Activated CD8-positive, alpha-beta memory T cell treated with anti-CD3 and anti-CD28 coated beads for 1 hour (primary cell): ENCODE measurements at places on chromosomes 4 and X.

DNA sequence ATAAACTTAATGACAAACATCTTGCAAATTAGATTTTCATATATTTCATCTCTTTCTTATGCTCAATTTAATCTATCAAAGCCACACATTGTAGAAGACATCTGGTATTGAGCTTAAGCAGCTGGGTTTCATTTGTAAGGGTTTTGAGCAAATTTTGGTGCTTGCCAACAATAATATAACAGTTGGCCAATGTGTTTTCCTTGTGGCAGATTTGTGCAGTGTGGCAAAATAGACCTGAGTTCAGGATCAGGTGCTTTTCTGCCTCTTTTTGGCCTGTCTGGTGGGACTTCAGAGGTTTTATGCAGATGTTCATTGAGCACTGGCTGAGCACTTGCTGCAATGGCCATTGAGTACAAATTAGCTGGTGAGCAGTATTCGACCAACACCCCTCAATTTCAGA lies 301.9 kb downstream of the BMPR1B start:
- DNase-seq, result no peak

DNA sequence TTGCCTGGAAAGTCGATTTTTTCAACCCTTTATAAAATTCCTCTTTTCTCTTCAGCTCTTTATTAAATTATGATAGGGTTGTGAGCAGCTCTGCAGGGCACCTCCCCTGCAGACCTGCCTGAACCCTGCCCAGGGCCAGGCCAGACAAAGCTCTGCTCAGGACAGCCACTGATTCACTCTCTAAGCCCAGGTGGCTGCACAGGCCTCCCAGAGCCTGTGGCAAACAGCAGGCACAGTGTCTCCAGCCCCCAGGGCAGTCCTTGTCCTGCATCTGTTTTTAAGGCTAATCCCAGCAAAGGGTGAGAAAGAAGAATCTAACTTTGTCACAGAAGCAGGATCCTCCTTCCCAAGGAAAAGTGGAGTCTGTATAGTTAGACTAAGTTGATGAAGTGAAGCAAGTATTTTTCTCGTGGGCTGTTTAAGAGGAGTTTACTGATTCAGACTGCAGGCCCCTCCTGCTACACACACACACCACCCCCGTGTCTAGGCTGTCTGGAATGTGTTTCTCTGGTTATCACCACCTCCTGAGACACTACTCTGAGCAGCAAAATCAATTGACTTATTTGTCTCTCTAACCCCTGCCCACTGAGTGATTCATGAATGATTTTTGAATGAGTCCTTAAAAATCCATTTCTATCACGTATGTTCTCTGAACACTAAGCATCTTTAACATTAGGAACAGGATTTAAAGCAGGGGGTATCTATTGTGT lies 101.7 kb downstream of the CHIC2 start:
- no peak for DNase-seq

GRCh38 chrX:33970028-33970967 lies 161.8 kb downstream of the FAM47A start:
- no peak for DNase-seq

DNA sequence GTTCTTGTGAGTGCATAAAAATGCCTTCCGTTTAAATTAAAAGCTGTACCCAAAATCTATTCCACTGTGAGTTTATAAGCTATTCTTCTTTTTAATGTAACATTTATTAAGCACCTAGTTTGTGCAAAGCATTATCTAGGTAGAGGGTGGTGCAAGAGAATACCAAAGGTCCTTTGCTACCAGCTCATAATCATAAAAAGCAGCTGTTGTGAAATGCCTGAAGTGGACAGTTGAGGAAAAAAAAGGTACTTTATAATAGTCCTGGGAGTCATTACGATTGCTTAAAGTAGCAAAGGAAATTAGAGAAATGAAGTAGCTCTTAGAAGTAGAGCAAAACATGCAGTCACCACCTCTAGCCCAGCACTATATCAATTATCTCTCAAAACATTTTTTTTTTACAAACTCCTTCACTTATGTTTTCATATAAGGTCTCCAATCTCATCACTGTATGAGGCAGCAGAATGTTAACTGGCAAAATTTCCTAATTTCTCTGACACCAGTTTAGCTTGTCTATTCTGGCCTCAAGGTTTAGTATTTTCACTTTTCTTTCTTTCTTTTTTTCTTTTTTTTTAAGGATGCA lies 2.1 kb downstream of the MBNL3 start:
- DNase-seq, result no peak

GRCh38 chr4:169909897-169910296 lies 116.3 kb downstream of the MFAP3L start:
- DNase-seq, result no peak
